ENCODE measurements at places on chromosomes 7 and 10.

DNA sequence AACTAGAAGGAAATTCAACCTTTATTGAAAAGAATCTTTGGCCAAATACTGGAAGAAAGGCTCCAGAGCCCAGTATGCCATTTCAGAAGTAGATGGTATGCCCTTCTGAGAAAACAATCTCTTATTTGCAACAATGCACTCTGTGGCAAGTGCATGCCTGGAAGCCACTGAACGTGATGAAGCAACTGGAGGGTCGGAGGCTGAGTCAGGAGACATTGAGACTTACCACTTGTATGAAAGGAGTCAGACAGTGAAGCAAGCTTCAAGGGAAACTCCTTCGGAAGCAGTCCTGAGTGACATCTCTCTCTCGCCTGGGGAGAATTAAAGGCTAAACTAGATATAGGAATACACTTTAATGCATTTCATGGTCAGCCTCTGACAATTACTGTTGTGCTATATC lies 353.7 kb downstream of the NRG3 start:
- DNase-seq, result no peak

DNA sequence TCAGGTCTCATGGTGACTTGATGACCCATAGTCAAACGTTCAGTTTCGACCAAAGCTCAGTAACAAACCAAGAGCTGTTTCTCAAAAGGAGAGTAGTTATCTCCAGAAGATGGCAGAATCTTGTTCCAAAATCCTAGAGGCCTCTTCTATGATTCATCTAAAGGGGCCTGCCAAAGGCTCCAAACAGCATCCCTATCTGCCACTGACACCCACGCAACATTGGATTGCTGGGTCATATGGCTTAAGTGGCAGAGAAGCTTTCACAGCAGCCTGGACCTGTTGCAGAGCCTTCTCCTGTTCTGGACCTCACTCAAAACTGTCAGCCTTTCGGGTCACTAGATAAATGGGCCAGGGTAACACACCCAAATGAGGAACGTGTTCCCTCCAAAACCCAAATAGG lies 54.0 kb upstream of the LRRC18 start:
- no peak for DNase-seq

GRCh38 chr7:128934361-128935341 lies 3.1 kb upstream of the IRF5 start:
- no peak for DNase-seq

- DNase-seq, result no peak
Observed at GRCh38 chr7:31466036-31466435, 47.9 kb upstream of the ITPRID1 start.

GRCh38 chr7:157577796-157578339 lies 241.1 kb downstream of the DNAJB6 start:
- DNase-seq, result no peak

DNA sequence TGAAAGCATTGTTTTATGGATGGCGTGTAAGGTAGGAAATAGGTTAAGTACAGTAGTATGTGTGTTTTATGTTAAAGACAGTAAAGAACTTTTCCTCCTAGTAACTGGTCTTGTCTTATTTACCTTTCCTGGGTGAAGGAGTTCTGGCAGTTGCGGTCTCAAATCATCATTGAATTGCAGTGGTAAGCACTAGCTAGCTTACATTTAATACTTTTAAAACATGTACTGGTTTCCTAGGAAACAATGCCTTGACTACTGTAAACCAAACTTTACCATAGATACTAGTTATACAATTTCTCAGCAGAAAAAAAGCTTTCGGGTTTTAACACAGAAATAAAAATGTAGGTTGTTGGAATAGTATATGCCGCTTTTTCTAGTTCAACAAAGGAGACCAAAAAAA lies 37.7 kb downstream of the PRKG1 start:
- DNase-seq, result no peak

DNA sequence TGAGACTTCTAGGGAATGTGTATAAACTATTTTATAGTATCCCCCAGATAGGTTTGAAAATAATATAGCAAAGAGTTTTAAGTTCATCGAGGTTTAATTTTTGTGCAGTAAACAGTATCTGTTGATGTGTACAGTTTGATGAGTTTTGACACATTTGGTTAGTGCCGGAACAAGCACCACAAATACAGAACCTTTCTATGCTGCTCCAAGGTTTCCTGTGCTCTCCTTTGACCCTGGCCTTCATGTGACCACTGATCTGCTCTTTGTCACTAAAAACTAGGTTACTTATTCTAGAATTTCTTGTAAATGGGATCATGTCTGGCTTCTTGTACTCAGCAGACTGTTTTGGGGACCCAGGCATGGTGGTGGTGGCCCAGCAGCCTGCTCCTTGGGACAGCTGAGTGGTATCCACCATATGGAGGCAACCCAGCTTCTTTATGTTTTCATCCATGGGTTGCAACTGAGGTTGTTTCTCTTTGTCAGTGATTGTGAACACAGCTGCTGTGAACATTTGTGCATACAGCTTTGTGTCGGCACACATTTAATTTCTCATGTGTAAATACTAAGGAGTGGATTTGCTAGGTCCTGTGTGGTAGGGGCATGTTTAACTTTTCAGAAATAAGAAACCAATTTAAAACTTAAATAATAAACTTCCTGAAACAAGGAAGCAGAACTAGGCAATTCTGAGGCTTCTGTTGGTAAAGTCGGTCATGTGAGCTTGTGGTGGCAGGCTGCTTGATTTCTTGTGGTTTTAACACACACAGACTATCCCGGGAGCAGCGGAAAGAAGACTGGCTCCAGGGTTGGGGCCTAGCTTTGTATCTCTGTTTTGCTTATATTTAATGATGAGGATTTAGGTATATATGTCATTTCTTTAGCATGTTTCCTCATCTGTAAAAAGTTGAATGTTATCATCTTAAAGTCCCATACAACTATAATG lies 219.4 kb downstream of the ABCA13 start:
- no peak for DNase-seq

GRCh38 chr10:79383974-79384606 lies 36.8 kb downstream of the PPIF start:
- no peak for DNase-seq

- DNase-seq, result no peak
Observed at GRCh38 chr7:100599911-100600729, 2.0 kb upstream of the PCOLCE start.

DNA sequence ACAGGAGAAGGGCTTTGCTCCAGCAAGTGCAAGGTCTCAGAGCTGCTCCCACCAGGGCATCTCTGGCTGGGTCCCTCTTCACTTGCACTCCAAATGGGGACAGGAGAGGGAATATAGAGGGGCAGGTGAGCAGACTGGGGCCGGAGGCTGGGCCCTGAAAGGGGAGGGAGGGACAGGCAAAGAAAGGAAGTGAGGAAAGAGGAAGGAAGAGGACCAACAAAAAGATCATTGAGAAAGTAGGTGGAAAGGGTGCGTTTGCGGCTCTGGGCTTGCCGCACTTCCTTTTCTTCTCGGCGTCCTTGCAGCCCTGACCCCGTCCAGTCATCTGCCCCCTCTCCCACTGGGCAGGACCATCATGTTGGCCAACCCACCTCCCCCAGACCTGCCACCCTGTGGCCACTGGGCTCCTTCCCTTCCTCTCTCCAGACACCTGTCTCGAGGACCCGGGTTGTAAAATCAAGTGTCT lies 14.0 kb downstream of the ITPRIP start:
- no peak for DNase-seq

- no peak for DNase-seq
Observed at GRCh38 chr7:35748371-35748770, 52.5 kb upstream of the SEPTIN7 start.

GRCh38 chr7:116164552-116165306 lies 45.6 kb upstream of the TES start:
- no peak for DNase-seq

GRCh38 chr7:117950601-117951260 lies 77.5 kb upstream of the CTTNBP2 start:
- DNase-seq, result no peak

DNA sequence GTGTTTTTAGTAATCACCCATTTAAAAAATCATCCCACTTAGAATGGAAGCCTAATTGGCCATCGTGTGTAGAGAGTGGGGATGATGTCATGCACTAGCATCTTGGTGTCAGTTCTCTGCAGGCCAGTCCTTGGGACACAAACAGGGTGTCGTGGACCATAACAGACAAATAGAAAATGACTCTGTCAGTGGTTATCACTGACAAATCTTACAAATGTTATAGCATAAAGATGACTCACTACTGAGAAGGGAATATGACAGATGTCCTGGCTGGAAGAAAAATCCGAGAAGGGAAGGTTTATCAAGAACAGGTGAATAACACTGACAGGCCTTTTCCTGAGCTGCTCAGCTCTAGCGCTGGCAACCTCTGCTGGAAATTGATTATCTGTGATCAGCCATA lies 10.6 kb downstream of the CABCOCO1 start:
- DNase-seq, result no peak

- DNase-seq, result no peak
Observed at GRCh38 chr7:501526-501925, 18.1 kb downstream of the PDGFA start.

DNA sequence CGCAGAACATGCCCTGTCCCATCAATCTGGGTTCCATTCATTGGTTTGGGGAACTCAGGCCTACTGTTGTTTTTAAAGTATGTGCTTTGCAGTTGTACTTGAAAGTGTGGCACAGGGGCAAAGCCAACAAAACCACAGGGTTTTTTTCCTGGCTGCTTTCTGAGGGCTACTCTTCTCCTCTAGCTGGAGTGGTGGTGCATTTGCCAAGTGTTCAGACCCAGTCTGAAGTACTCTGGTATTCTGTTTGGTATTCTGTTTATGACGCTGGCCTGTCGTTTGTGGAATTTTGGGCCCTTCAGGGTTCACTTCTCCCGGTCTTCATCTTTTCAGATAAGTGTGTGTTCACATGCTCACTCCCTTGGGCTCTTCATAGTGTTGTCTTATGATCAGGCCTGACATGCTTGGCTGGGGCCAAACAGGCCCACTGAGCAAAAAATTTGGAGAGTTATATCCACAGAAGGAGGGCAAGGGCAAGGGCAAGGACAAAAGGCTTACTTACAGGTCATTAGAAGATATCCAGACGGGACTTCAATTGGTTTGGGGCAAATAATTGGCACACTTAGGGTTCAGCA lies 26.3 kb downstream of the SLC26A4 start:
- DNase-seq, result no peak

DNA sequence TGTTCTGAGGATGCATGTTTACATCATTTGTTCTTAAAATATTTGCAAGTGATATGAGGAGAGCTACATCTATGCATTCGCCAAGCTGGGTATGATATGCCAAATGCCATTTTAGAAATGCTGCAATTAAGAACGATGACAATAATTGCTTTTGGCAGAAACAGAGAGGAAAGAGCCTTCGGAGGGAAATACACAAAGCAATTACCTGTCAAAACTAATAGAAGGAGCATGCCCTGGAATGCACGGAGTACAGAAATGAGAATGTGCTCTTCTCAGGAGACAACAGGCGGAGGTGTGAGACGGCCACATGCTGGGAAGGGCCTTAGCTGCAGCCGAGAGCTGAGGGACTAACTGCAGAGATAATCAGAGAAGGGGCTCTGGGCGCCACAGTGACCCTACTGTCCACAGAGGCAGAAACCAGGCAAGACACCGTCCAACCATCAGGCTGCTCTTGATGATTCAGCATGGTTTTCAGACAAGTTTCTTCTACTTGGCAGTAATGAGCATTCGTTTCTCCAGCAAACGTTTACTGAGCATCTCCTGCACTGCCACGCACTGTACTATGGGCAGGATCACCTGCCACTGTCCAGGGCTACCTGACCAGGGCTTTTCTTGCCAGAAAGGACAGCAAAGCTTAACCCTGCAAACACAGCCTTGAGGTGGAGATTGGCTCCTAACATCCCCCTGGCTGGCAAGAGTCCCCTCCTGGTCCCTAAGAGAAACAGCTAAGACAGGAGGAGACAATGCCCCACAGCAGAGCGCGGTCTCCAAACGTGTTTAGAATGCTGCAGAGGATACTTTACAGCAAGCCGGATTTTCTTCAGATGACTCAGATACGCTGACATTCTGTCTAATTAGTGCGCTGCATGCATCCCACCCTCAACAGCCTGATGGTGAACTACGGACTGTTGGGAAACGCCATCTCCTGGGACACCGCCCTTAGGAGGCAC lies 18.1 kb downstream of the VIPR2 start:
- no peak for DNase-seq

- no peak for DNase-seq
Observed at GRCh38 chr10:36880898-36881297, 244.5 kb upstream of the ANKRD30A start.

- no peak for DNase-seq
Observed at GRCh38 chr10:24574161-24574560, 149.5 kb downstream of the ARHGAP21 start.

GRCh38 chr7:23662124-23662983 lies 17.6 kb upstream of the FAM221A start:
- DNase-seq, result no peak

DNA sequence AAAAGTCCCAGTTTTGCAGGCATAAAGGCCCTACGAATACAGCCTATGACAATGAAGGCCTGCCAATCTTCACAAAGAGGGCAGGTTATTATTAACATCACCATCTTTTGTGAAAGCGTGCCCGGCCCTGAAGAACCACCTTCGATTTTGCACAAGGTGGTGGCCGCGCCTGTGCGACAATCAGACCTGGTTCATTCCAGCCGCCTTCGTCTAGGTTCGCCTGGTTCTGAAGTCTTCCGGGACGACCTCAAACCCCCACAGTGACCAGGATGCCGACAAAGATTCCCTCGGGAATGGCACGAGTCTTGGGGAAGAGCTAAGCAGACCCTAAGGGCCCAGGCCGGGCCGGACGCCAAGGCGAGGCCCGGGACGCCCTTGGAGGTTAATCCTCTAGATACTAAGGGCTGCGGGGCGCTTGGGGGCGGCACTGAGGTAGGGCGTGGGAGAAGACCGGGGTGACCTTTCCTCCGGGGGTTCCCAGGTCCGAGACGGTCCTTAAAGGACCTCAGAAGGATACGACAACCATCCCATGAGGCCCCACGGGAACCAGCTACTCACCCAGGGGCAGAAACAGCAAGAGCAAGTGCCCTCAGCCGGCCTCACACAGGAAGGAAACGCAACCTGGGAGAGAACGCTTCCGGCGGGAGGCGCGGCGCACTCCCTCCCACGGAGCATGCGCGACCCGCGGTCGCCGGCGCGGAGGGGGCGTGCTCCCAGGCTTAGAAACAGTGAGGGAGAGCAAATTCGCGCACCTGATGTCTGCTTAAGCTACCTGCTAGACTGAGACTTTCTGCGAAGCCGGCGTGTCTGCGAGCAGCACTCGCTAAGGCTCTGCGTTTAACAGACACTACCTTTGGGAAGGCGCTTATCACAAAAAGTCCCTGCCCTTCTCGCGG lies at the start of gene ATAD1:
Gene ATAD1 (minus strand): TSS at position 618 of the 896 bp plus-strand sequence. CDS start 3,627 bp downstream, outside the sequence.
- DNase-seq, result peak; percentile 73

- DNase-seq, result no peak
Observed at GRCh38 chr10:1744524-1744923, 7.2 kb upstream of the ADARB2 start.

DNA sequence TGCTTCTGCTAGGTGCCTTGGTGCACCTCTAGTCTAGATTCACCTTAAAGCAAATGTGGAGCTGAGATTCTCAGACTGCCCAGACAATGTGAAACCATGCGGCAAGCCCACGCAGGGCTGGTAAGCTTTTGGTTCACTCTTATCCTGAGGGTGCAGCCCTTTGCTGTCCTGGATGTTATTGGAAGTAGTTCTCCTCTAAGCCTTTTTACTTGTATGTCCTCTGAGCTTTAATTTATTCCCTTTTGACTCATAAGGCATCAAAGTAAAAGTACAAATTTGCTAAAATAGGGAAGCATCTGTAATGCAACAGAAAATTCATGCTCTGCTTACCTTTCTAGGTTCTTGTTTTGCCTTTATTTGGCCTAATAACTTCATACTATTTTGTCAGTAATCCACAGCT lies 186.8 kb downstream of the MACC1 start:
- DNase-seq, result no peak

- no peak for DNase-seq
Observed at GRCh38 chr7:20896996-20897395, 110.3 kb upstream of the SP8 start.

- no peak for DNase-seq
Observed at GRCh38 chr10:107033799-107034422, 130.6 kb downstream of the SORCS1 start.

All from stimulated activated CD4-positive, alpha-beta T cell treated with anti-CD3 and anti-CD28 coated beads, Interleukin-1b, Interleukin-23, amount 100 ng/mL, for 1 hour (primary cell).